ENCODE measurements at places on chromosomes 2 and 18. TPM values are rescaled to one million over a fixed set of nuclear protein-coding genes. Genes with fewer than 3 reads are reported as not detected.

Gene SMYD5
- total RNA-seq: 20.6 TPM

Gene MFF
- total RNA-seq: 68.7 TPM

Gene SNTG2
- not detected for total RNA-seq

Gene CENPA
- 11.5 TPM for total RNA-seq

Gene SERPINB13
- not detected for total RNA-seq

Measured in mammary microvascular endothelial cell (primary cell).